Activated T-helper 1 cell treated with anti-CD3 and anti-CD28 coated beads, Interleukin-2, amount 50 U/mL, for 16 hours (primary cell): ENCODE measurements at places on chromosomes 16 and 17.

DNA sequence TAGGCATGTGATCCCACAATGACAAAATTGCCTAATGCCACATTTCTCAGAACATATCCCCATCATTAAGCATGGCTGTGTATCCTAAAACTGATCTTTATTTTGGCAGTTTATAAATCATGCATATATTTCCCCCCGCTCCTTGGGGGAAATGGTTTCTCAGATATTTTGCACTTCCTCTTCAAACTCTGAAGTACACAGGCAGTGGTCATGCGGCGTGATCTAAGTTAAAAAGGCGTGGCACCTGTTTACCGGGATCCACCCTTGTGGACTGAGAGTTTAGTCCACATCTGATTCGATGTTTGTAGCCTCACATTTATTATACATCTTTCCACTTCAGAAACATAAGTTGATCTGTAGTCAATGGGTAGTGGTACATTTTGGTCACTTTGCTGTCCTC, 51.4 kb downstream of the USP10 start:
- DNase-seq = no peak

- DNase-seq = no peak
These were observed 29.3 kb downstream of the ACTG1 start for GRCh38 chr17:81483085-81483861.

DNA sequence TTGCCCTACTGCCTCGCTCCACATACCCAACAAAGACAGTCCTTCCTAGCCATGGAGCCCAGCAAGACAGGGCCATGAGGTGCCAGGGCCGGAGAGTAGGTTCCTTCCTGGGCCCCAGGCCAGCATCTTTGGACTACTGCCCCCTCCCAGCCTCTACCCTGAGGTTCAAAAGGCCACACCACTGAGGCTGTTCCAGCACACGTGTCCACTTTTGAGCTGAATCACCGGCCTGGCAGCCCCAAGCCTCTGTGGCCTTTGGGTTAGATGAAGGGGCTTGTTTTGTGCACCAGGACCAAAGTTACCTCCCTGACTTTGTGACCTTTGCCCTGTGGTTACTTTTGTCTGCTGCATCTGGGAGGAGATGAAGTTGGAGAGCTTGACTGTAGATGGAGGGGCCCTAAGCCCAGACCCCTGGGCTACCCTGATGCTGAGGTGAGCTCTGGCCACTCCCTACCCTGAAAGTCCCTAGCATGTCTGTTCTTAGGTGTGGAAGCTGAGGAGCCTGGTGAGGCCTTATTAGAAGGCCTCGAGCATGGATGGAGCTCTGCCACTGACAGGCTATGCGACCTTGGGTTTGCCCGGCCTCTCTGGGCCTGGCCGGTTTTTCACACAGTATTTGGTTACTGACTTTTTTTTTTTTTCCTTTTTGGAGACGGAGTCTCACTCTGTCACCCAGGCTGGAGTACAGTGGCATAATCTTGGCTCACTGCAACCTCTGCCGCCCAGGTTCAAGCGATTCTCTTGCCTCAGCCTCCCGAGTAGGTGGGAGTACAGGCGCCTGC, 12.0 kb downstream of the SEZ6 start:
- DNase-seq = no peak

DNA sequence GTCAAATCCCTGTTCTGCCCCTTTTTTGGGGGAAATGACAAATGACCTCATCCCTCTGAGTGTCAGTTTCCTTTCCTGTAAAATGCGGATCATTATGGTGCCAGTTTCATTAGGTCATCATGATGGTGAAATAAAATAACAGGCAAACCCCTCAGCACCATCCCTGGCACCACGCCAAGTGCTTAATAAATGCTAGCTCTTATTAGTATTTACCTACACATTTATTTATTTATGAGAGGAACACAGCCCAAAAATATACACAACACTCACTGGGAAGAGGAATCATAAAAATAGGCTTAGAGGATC, 28.6 kb upstream of the GPRC5B start:
- DNase-seq = no peak

DNA sequence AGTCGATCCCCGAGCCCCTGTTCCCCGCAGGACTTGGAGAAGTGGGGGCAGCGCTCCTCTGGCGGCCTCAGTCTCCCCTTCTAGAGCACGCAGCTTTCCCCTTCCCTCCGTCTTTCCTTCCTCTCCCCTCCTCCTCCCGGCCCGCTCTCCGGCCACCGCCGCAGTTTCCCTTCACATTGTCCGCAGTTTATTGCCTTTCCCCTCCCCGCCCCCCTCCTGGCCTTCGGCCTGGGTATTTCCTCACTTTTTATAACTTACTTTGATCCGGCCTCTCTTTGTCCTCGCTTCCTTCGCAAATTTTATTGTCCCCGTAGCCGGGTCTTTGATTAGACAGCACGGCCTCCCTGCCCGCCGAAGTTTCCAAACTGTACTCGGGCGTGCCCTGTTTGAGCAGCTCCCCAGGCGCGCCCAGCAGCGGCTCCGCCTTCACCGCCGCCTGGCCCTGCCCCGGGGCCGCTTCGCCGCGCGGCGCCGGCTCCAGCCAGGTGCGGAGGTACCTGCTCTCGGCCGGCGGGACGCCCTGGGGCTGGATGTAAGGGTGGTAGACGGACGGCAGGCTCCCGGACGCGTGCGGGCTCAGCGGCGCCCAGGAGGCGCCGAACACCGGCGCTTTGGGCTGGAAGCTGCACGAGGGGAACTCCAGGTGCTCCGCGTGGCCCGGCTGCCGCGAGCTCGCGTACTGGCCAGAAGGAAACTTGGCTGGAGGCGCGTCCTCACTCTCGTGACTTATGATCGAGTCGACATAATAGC, 488 bp downstream of the HOXB9 start:
- no peak for DNase-seq

DNA sequence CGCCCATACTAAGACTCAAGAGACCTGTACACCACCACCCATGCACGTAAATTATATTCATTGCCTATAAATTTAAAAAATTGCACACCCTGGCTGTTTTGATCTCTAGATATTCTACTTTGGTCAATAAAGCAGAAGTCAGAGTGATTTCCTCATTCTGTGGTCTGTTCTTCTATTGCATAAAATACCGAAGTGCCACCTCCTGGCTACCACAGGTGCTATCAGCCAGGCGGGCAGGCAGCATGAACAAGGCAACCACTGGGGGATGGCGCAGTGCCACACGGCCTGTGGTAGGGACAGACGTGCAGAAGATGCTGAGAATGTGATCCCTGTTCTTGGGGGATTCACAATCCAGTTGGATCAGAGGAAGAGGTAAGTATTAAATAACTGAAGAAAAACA, 122.3 kb downstream of the CDK5R1 start:
- DNase-seq = peak; percentile 33

DNA sequence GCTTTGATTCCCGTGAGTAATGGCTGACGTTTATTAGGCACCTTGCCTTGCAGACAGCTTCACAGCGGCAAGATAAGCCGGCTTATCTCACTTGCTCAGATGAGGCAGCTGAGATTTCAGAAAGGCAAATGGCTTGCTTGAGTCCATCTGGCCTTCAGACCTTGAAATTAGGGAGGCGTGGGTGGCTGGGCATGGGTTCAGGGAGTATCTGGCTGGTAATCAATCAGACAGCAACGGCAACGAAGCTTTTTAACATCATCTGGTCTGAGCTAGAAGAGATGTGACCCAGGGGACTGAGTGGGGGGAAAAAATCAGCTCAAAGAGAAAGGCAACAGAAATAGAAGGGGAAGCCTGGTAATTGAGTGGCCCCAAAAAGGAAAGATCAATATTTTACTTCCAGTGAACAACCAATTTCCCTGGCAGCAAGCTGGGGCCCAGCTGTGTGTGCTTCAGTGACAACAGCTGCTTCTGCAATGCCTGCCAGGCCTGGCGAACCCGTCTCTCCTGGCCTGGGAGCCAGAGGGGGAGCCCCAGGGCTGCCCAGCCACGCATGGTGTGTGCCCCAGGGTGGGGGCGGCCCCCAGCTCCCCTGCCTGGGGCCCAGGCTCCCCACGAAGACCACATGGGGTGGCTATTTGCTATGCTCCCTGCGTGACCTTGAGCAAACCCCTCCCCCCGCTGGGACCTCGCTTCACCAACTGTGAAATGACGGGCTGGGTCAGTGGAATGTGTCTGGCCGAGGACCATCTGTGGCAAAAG, 34.0 kb downstream of the RAB11FIP4 start:
- no peak for DNase-seq

GRCh38 chr16:11428623-11428953, 83.3 kb downstream of the RMI2 start:
- DNase-seq = no peak

DNA sequence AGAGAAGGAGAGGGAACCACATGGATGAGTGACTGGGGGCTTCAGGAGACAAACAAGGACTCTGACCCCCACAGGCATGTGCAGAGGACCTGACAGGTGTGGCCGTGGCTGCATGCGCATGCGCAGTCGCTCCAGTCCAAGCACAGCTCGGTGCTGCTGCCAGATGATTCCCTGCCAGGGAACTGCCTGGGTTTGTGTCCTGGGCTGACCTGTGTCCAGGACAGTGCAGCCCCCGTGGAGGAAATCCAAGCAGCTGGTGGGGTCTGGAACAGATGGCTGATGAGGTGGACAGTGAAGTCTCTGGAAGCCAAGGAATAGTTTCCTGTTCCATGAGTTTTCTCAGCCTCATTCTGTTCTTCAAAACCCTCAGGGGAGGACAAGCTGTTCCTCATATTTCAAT, 27.3 kb downstream of the LASP1 start:
- DNase-seq = no peak

DNA sequence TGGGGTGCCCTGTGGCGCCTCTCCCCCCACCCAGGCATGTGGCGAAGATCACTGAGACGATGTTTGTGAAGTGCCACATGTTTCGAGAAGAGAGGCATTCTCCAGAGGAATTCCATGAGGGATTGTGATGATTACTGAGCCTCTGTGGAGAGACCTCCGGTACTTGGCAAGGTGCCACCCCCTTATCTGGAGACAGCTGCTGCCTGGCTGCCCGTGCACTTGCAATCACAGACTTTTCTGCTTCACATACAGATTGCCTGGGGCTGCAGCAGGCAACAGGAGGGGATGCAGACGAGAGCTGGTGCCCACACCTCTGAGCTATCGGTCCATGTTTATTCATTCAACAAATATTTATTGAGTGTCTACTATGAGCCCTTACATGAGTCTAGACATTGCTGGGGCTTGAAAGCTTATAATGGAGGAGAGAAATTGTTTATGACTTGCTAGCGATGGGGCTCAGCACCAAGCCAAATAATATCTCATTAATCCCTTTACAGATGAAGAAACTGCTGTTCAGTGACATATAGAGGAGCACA, 317.2 kb upstream of the ZFHX3 start:
- no peak for DNase-seq

- DNase-seq = no peak
These were observed 289.7 kb upstream of the ZFHX3 start for GRCh38 chr16:73337373-73338296.

GRCh38 chr16:52418201-52418600, 128.7 kb downstream of the TOX3 start:
- DNase-seq = no peak

- peak; percentile 49 for DNase-seq
These were observed 15.0 kb upstream of the C17orf58 start for GRCh38 chr17:68011199-68011665.

GRCh38 chr16:88456356-88457292, 3.5 kb downstream of the ZFPM1 start:
- no peak for DNase-seq

DNA sequence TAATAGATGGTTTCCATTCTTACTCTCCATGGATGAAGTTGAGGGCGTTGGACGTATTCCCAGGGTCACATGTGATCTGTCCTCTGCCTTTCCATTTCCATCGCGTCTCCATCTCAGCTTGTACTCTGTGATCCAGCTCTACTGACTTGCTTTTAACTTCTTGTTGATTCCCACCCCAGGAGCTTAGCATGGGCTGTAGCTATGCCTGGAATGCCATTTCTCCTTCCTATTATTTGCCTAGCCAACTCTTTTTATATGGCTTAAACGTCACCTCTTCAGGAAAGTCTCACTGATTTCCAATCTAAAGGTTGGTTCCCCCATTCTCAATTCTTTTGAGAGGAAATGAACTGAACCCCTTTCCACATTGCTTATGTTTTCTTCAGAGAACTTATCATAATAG, 475.9 kb downstream of the XYLT1 start:
- no peak for DNase-seq

DNA sequence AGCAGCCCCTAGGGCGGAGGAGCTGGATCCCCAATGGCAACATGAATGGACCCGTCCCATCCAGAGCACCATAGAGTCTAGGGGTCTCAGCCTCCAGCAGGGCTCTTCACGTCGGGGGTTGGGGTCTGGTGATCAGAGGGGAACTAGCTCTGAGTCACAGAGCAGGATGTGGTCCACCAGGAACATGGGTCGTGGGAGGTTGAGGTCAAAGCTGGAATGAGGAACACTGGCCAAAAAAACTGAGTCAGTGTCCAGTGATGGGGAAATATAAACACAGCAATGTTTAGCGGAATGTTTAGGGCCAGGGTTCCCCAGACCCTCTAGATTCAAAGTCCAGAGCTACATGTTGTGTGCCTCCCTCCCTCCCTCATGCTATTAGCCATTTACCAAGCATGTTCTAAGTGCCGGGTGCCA, 79.1 kb upstream of the C16orf82 start:
- DNase-seq = no peak

DNA sequence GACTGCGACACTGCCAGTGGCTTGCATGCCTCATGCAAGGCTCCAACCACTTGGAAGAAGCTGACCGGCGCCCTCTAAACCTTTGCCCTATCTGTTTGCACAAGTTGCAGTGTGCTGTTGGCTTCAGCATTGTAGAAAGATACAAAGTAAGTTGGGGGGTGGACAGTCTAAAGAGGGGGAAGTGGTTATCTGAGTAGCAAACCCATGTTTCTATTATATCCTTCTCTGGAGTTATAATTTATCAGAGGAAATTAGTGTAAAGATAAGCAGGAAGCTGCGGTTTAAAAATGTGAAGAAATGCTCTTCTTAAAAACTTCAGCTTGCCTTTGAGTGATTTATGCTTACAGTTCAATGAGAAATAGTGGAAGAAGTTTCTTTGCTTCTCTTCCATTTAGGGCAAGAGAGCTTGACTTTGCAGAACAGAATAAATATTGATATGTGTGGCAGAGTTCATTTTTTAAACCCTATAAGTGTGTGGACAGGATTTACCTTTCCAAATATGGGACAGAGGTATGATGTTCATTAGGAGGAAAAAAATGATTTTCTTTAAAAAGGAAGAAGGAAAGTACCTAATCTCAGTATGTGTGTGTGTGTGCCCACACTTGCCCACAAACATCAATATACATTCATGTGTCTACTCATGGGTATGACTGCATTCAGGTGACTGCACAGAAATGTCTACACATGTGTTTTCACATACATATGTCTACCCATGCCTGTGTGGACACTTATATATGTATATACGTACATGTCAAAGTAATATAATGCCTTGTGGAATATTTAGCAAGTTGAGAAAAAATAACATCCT, 8.1 kb downstream of the AMZ2 start:
- no peak for DNase-seq

DNA sequence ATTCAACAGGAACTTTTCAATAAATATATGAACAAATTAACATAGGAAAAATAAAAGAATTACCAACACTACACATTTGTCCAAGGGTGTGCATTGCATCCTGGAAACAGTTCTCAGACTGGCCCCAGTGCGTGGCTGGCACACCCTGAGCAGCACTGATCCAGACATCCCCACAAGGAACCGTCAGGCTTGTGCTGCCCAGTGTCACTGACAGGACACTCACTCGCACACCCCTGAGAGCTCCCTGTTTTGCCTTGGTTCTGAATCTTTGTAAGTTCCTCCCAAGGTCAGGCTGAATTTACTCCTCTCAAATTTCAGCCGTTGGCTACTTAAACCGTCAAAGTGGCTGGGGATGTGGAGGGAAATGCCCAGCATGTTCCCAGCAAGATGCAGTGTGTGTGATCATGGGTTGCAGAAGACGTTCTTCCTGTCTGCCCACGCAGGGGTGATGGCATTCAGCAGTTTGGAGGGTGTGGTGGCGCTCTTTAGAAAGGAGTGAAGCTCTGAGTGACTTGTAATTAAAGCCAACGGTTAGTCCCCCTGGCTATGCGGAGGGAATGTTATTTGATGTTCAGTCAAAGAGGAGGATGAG, 1.7 kb downstream of the MT2A start:
- no peak for DNase-seq
